ENCODE measurements at places on chromosomes 3 and 15.

- no peak for DNase-seq
Measured at GRCh38 chr3:43346978-43347749, 60.8 kb downstream of the SNRK start.

DNA sequence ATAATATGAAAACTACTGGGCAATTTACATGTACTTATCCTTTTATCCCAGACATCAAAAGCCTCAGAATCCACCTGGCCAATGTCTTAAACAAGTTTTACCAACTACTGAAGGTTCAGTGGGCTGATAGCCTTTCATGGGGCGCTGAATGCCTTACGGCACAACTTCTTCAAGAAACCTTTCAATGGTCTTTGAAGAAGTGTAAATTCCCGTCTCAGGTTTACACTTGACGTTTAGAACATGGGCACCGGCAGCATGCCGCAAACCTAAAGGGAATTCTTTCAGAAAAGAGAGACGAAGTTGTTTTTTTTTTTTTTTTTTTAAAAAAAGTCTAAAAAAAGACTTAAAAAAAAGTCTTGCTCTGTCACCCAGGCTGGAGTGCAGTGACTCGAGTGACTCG lies 39.7 kb downstream of the ETV5 start:
- DNase-seq: no peak

DNA sequence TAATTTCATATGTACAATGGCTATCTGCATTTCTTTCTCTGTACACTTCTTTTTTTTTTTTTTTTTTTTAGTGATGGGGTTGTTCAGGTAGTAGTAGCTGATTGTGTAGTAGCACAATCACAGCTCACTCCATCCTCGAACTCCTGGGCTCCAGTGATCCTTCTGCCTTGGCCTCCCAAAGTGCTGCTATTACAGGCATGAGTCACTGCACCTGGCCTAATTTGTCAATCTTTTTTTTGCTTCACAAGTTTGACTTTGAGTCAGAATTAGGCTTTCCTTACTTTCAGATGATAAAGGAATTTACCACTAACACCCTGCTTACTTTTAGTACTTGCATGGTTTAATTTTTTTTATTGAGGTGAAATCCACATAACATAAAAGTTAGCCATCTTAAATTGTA lies 28.0 kb downstream of the MAP1A start:
- DNase-seq: no peak

DNA sequence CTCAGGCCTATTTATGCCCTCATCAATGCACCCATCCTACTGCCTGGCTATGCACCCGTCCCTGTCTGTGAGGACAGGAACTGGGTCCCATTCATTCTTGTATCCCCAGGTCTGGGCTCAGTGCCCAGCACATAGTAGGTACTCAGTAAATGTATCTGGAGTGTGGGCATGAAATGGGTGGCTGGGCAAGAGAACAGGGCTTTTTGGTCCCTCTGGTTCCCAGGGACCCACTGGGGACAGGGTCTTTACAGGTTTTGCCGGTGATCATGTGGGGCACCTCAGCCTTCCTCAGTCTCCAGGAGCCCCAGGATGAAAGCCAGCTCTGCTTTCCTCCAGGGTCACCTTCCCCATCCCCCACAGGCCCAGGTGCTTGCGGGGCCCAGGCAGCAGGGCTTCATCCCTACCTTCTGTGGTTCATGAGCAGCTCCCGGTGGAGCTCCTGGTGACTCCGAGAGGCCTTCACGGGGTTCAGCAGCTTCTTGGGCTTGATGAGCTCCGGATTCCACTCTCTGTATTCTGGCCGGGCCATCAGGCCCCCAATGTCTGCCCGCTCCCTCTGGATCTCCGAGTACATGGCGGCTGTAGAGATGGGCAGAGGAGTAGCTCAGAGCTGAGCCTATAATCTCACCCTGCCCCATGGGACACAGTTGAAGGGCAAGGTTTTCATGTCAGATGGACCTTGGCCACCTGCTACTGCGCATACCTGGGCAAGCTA lies 7.7 kb downstream of the FAM107A start:
- DNase-seq: no peak

- DNase-seq: no peak
Measured at GRCh38 chr3:65914740-65915367, 123.9 kb downstream of the MAGI1 start.

DNA sequence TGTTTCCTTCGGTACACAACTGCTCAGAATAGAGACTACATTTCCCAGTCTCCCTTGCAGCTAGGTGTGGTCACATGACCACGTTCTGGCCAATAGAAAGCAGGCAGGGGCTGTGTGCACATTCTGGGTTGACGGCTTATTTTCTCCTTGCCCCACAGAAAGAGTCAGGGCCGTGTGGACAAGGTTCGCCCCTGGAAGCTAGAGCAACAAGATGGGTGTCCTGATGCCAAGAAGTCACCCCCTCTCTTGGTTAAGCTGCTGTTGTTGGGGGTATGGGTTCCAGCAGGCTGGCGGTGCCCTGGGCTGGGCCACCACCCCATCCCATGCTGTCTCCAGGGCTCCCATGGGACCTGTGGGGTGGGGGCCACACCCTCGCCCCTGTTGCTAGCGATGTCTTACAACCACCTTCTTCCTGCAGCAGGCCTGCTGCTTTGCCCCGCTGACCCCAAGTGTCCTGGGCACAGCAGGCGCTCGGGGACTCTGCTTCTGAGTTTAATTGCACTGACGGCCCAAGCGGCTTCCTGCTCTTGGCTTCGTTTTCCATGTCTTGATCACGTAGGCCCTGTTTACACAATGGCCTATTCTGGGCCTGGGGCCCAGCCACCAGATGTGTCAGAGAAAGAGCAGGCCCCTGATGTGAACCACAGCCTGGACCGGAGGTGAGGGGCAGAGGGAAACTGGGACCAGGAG lies 24.9 kb downstream of the ABTB1 start:
- DNase-seq: no peak

- DNase-seq: no peak
Measured at GRCh38 chr3:111012388-111013248, 59.0 kb upstream of the NECTIN3 start.

DNA sequence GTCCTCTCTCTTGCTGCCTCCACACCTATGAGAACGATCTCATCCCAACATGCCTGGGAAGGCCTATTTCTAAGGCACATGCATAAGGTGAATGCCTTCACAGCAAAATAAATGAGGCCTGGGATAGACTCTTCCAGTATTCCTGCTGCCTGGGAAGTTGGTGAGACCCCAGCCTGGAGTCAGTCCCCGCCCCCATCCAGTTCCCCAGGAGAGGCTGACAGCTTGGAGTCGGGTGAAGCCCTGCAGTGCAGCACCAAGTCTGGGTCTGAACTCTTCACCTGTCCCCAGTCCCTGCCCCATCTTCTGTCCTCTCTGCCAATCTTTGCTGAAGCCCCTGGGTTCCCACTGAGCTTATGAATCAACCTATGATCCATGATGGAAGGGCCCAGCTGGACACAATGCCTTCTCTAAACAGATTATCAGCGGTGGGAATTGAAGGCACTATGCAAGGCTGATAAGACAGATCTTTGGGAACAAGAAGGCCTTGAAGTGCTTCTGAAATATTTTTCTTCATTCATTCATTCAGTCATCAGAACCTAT lies 10.2 kb upstream of the APBA2 start:
- DNase-seq: no peak

GRCh38 chr3:54899273-54899672 lies 28.6 kb downstream of the LRTM1 start:
- DNase-seq: no peak

DNA sequence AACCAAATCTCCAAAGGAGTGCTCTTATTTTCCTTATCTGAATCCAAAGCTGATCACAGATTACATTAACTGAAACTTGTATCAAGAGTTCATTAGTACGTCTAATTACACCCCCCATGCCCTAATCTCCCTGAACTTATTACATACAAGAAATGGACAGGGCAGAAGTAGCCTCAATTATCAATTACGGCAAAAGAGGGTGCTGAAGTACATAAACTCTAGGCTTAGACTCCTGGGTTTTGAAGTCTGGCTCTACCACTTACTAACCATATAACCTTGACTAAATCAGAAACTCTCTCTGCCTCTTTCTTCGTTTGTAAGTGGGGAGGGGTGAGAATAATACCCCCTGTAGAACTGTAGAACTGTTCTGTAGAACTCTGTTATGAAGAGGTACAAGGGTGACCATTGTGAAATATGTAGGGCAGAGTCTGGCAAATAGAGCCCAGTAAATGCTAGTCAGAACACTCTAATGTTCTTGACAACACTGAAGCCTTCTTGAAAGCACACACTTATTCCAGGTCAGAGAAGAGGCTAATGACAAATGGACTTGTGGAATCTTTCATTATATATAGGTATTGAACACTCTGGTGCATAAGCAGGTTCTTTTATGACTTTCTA lies 19.6 kb upstream of the OR5K4 start:
- DNase-seq: no peak

DNA sequence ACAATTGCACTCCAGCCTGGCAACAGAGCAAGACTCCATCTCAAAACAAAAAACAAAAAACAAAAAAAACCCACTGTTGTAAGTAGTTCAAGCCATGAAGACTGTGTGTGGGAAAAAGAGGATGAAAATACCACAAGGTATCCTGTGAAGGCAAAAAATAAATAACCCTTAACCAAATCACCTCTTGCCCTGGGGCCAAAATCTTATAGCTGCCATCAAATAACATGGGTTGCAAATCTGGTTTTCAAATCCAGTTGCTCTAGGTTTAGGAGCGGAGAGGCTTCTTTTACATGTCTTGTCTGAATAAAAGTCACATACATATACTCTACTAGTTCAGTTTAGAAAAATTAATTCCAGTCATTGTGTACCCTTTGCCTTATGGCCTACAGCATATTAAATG lies 87.0 kb upstream of the STT3B start:
- no peak for DNase-seq

Measured in left kidney (tissue), 8 donors.